ENCODE measurements at places on chromosomes 12 and 14. TPM values are rescaled to one million over a fixed set of nuclear protein-coding genes. Genes with fewer than 3 reads are reported as not detected.

DNA sequence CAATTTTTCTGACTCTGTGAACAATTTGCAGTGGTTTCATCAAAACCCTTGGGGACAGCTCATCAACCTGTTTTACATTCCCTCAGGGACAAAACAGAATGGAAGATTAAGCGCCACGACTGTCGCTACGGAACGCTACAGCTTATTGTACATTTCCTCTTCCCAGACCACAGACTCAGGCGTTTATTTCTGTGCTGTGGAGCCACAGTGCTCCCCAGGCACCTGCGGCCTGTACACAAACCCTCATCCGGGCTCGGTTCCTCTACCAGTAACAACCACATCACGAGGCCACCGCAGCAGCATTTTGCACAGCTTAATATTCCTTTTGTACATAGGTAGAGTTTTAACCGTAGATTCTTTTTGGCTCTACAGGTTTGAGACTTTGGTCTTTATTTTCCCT lies 397.4 kb upstream of the OR4E1 start:
- DNase-seq, result peak; percentile 9

DNA sequence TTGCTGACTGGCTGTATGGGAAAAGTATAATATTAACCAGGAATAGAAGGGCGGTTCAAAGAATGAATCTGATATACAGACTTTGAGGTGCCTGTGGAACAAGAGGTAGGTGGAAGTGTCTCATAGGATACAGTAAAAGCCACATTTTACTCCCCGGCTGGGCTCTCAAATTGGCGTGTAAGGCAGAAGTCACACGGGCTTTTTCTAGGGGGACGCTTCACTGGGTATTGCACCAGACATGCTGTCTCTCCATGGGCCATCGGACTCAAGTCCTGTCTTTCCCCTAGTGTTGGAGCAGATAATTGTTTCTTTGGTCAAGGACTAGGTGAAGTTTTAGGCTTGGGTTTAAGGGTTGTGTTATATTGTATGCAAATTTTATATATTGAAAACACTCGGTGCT lies 9.1 kb downstream of the TMCC3 start:
- no peak for DNase-seq

DNA sequence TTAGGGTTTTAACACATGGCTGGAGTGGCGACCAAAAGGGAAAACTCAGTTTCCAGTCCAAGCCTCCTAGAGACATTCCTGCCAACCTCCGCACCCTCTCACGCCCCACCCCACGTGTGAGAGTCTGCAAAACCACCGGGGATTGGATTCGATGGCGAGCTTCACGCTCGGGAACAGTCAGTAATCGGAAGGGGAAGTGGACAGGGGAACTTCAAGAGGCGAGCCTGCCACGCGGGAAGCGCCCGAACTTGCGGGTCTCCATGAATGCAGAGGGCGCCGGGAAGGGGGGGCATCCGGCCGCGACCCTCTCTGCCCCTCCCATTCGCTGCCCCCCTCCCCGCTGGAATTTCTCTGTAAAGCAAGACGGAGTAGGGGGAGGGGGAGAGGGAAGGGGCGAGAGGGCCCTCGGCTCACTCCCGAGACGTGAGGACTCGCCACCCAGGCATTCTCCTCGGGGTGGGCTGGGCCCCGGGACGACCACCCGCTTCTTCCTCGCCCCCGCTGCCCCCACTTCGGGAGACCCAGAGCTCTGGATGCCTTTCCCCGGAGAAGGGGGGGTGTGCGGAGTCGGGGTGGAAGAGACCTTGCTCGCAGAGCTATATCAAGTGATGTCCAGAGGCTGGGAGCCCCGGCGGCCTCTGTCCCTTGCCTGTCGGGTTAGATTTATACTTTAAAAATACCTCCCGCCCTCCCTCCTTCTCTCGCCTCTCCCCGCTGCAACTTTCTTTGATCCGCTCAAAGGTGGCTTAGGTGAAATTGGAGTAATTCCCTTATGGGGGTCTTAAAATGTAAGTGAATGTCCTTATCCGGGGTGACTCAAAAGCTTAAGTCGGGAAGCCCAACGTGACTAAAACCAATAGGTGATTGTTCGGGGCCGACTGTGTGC lies 2.5 kb upstream of the CCND2 start:
- peak; percentile 51 for DNase-seq

GRCh38 chr12:117235261-117235660 lies 45.0 kb upstream of the FBXO21 start:
- no peak for DNase-seq

GRCh38 chr12:4787965-4788364 lies 67.8 kb downstream of the GALNT8 start:
- DNase-seq, result no peak

DNA sequence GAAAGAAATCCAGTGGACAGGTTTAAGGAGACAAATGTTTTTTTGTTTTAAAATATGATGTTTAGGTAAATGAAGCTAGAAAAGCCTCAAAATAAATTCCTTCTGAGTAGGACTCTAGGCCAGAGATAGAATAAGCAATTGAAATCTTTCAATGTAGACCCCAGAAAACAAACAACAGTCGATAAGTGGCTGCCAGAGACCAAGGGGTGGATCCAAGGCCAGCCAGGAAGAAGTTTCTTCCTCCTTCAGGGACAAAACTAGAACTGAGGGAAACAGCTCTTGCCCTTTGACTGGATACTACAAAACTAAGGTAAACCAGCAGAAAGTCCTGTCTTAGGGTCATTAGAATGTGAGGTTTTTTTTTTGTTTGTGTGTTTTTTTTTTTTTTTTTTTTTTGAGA lies 481.6 kb downstream of the RAD51B start:
- DNase-seq, result no peak

Gene ADCK1
- 2.6 TPM for total RNA-seq

Gene PIK3C2G
- 2.9 TPM for total RNA-seq

DNA sequence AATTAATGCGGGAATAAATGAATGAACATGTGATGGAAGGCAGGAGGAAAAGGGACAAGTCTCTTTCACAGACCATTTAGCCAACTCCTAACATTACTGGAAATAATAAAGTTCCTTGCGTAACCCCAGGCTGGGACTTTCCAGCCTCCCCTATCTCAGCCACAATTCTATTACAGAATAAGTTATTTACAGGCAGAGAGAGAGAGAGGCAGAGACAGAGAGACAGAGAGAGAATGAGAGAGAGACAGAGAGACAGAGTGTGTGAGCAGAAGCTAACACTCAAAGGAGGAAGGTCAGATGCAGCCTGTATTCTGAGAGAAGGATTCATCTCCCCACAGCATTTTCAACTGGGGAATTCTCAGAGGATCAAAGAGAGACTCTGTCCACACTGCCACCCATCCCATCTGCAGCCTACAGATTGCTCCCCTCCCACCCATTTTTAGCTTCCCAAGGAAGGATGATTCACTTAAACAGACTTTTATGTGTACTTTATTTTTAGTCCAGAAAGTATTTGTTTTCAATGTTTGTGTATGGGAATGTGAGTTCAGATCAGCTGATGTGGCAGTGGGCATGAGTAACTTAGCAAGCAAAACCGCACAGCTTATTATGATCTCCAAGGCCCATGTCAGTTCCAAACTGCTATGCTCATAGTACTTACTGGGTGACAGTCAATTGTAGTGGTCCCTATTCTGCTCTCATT lies 165.7 kb downstream of the CAND1 start:
- no peak for DNase-seq

Gene NGB
- 0.33 TPM for total RNA-seq

Gene SYNE3
- total RNA-seq, result 7.3 TPM

GRCh38 chr14:61567838-61568571 lies 127.3 kb upstream of the HIF1A start:
- no peak for DNase-seq

DNA sequence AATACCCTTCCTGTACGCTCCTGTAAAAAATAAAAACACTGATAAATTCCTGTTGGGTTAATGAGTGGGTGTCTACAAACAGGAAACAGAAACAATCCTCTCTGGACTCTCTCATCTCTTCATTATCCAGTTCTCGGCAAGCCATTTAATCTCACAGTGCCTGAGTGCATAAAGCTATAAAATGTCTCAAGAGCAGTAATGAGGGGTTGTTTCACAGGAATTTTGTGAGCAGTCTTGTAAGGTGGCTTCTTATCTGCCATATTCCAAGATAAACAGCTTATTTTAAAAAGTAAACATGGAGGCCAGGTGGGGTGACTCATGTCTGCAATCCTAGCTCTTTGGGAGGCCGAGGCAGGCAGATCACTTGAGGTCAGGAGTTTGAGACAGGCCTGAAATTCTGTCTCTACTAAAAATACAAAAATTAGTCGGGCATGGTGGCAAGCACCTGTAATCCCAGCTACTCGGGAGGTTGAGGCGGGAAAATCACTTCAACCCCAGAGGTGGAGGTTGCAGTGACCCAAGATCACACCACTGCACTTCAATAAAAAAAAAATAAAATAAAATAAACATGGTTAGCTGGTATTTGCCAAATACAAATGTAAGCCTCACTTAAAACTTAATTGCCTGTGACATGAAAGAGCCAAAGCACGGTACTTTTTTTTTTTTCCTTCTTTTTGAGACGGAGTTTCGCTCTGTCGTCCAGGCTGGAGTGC lies 54.0 kb downstream of the CLIP1 start:
- DNase-seq, result peak; percentile 31

Measured in body of pancreas (tissue), 4 donors.